ENCODE measurements at places on chromosomes 7 and 10.

GRCh38 chr7:18330548-18330947 is 165.0 kb upstream of the HDAC9 start:
- no peak for DNase-seq

GRCh38 chr10:103847909-103848468 is 7.4 kb downstream of the SH3PXD2A start:
- no peak for DNase-seq

DNA sequence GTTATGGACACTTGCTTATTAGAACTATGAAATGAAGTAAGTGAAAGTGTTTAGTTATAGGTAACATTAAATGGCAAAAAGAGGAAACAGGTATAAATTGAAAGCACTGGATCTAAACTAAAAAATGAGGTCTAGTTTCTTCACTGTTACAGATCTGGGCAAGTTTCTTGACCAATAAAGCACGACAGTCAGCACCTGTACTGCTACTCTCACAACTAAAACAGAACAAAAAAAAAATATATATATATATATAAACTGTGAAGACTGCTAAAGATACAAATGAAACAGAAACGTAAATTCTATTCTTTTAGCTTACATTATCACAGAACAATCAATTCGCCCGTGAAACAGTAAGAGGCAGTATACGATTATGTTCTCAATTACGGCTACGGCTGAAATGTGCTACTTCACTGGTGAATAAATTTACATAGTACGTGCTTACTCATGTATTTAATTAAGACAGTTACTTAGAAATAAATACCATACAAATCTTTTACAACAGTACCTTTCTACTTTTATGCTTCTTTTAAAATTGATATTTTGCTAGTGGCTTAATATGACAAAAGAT is 4.2 kb downstream of the AHR start:
- DNase-seq, result no peak

DNA sequence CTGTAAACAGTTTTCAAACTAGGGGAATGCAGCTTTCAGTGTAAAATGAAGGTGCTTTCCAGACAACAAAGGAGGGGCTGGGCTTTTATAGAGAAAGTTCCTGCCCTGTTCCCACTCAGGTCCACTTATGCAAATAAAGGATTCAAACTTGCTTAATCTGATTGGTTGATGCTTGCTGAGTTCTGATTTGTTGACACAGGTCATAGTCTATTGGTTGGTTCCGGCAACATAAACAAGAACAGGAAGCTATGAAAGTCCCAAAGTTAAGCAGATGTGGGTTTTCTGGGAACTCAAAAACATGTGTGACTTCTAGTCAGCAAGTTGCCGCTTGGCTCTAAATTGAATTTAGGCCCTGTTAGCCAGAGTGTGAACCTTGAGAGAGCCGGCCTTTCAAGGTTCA is 194.2 kb upstream of the SVIL start:
- DNase-seq, result no peak

DNA sequence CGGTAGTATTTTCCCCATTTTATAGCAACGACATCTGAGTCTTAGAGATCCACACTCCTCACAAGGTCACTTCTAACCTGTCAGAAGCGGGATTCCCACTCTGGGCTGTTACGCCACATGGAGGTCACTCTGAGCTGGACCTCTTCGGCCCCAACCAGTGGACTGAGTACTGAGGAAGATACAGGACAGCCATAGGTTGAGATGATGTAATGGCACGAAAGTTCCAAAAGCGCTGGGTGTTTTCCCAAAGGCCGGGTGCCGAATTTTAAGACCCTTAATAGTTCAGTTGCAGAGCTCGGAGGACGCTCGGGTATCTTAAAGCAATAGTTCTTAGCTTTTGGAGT is 699 bp downstream of the GHITM start:
- no peak for DNase-seq

GRCh38 chr7:130473289-130473688 is 18.6 kb upstream of the MEST start:
- no peak for DNase-seq

- DNase-seq, result no peak
These were observed 10.9 kb downstream of the PARP12 start for GRCh38 chr7:140051820-140052219.

- DNase-seq, result no peak
These were observed 245.3 kb upstream of the SLC26A5 start for GRCh38 chr7:103691291-103691690.

DNA sequence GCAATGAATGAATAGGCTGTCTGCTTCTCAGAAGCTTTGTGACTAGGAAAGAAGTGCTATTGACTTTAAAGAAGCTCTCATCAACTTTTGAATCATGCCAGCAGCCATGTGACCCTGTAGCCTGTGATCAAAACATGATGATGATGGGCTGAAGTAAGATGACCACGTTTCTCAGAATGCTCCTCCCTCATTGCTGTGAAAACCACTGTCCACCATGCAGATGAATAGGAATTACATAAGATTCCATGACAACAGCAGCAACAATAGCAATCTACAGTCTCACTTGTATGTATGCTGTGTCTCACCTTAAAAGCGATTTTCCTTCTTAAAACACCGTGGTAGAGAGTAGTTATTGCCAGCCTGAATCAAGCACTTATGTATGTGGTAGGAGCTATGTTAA is 228.4 kb downstream of the TRIL start:
- DNase-seq, result no peak

DNA sequence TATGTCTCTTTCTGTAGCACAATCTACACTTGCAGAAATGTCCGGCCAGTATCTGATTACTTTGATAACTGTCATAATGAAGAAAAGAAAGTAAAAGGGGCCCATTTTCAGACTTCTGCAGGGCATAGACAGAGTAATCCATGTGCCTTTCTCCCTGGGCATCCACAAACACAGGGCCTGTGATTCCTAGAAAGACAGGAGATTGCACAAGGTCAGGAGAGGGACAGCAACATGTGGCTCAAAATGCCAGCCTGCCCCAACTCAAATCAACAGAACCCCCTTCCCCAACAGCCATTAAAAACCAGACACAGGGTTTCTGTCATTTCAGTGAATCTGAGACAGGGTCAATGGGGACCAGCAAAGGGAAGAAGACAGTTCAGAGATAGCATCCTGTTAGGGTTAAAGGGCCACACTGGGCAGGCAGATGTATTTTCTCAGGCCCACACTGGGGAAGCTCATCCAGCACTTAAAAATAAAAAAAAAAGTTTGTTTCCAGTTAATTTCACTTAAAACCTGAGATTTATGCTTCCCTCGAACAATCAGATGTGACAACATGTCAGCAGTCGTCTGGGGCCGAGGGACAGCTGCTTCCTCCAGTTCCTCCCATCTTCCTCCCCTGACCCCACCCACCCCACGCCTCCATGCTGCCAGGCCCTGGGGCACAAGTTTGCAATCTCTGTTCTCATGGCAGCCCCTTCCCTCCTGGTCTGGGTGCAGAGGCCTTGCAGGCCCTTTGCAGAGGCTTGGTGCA is 30.7 kb upstream of the ACSL5 start:
- DNase-seq, result no peak

- no peak for DNase-seq
These were observed 25.6 kb upstream of the CD36 start for GRCh38 chr7:80612880-80613279.

DNA sequence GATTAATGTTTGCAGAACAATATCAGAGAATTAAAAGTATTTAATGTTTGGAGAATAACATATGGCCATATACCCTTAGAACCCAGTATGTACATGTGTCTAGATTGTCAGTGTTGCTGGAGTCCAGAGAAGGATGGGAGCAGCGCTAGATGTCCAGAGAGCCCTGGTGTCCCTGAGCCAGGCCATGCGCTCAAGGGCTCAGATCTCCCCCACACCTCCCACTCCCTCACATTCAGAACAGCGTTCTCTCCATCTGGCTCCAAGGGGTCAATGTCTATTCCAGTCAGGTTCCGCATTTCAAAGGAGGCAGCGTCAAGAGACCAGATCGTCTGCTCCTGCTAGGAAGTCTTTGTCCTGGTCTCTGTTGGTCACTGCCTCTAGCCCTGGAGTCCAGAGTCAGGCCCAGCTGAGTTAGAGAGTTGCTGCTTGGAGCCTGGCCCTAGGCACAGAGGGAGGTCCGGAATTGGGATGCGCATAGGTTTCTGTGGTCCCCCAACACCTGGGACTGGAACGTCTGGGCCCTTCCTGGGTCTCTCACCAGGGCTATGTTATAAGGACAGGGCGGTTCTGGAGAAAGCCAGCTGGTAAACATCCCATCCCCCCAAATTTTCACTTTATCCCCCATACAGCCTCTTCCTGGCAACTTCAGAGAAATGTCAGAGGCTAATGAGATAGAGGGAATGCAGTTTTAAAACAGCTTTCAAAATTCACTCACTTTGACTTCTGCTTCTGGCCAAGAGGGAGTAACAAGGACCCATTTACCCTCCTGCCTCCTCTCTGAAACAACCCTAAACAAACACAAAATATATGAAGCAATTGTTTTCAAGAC is 6.5 kb upstream of the WDR86 start:
- DNase-seq, result no peak

DNA sequence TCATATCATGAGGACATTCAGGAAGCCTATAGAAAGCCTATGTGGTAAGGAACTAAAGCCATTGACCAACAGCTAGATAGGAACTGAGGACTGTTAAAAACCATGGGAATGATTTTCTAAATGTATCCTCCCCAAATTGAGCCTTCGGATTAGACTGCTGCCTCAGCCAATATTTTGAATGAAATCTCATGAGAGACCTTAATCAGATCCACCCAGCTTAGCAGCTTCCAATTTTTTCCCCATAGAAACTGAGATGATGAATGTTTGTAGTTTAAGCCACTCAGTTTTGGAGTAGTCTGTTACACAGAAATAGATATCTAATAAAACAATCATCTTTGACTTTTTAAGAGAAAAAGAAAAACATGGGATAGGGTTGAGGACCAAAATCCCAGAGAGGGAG is 292.0 kb downstream of the HPSE2 start:
- no peak for DNase-seq

- DNase-seq, result no peak
These were observed 132.7 kb upstream of the KCNMA1 start for GRCh38 chr10:77770081-77770867.

GRCh38 chr7:88465600-88465999 is 158.9 kb upstream of the STEAP4 start:
- no peak for DNase-seq

DNA sequence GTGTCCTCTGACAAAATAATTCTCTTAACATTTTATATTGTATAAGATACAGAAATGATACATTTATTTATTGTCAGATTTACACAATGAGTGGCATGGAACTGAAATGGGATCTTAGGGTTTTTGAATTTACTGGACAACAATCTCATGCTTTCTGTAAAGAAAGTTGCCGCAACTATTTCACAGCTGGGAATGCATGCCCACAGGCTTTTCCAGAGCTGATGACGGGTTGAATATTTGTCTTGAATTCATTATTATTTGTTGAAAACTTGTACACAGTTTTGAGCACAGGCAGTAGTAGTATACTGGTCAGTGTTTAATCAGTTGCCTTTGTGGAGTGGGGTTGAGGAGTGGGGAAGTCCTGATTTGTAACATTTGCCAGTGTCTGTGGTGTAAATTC is 20.5 kb upstream of the MRC1 start:
- DNase-seq, result no peak

DNA sequence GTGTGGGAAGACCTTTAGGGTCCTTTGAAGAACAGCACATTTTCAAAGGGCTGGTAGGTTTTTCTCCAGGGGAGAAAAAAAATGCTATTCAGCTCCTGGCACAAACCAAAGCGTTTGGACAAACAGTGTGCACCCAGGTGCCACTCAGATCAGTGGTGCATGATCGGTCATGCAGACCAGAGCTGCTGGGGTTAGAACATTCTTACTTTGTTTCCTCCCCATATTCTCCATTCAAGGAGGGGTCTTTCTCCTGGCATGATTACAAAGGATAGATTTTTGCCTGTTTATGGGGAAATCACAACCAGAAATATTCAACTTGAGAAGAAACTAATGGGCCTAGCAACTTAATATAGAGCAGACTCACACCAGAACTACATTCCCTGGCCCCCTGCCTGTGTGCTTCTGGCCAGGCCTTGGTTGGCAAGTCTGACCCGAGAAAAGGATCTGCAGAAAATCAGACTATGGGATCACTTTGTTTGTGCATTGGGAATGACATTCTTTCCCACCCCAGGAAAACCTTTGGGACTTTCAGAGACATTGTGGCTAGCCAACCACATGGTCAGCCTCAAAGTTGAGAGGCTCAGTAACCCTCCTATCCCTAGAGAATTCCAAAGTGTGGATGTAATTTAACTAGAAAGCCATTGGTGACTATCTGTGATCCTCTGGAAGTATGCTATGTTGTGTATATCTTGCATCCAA is 82.3 kb upstream of the FGL2 start:
- no peak for DNase-seq

DNA sequence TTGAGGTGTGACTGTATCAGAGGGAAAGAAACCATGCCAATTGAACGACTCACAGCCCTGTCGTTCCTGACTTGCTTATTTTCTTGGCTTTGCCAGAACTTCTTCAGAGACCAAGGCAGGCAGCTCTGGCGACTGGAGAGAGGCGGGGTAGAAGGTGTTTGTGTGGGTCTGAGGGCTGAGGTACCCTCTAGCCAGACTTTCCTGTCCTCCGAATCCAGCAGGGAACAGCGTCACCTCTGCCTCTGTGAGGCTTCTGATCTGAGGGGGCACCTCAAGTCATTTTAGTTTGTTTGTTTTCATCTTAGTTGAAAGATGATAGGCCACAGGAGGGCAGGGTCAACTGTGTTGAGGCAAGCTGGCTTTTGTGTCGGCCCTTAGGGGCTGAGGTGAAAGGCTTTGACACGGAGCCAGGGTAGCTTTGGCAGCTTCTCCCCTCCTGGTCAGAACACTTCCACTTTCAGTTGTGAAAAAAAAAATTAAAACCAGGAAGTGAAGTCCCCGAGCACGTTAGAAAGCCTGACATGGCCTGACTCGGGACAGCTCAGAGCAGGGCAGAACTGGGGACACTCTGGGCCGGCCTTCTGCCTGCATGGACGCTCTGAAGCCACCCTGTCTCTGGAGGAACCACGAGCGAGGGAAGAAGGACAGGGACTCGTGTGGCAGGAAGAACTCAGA is 1.9 kb downstream of the ACSL5 start:
- no peak for DNase-seq

- no peak for DNase-seq
These were observed 262.3 kb downstream of the SORCS3 start for GRCh38 chr10:104903433-104903832.

GRCh38 chr10:86366033-86366901 is at the start of gene GRID1:
Gene GRID1 (minus strand): TSS chr10:86366795.
- DNase-seq, result no peak

DNA sequence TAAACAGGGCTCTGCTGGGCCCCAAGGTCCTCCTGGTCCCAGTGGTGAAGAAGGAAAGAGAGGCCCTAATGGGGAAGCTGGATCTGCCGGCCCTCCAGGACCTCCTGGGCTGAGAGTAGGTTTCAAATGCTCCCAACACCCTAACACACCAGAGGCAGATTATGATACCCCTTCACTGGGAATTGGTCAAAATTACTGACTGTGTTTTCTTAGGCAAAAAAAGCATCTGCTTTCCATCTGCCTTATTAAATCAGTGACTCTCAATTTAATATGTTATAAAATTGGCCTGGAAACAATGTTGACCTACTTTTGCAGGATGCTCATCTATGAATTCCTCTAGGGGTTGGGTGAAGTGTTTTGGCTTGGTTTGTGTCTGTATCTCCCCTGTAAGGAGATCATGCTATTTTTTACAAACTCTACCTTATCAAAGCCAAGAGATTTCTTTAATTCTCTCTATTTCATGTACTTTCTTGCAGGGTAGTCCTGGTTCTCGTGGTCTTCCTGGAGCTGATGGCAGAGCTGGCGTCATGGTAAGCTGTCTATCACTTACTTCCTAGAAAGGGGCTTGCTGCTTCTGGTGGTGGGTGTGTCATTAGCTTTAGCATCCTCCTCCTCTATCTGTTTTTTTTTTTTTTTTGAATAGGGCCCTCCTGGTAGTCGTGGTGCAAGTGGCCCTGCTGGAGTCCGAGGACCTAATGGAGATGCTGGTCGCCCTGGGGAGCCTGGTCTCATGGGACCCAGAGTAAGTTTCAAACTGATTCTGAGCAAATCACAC is 15.9 kb downstream of the COL1A2 start:
- no peak for DNase-seq
